ENCODE measurements at places on chromosomes 7 and 10.

DNA sequence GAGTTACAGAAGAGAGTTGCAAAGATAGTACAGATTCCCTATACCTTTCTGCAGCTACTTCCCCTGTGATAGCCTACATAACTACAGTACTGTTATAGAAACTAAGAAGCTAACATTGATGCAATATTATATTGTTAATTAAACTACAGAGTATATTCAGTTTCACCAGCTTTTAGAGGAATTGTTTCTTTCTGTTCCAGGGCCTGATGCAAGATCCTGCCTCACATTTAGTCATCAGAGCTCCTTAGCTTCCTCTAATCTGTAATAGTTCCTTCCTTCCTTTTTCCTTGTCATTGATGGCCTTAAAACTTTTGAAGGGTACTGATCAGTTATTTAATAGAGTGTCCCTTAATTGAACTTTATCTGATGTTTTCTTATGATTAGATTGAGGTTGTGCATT is 56.8 kb downstream of the SDHAF3 start:
- no peak for DNase-seq

DNA sequence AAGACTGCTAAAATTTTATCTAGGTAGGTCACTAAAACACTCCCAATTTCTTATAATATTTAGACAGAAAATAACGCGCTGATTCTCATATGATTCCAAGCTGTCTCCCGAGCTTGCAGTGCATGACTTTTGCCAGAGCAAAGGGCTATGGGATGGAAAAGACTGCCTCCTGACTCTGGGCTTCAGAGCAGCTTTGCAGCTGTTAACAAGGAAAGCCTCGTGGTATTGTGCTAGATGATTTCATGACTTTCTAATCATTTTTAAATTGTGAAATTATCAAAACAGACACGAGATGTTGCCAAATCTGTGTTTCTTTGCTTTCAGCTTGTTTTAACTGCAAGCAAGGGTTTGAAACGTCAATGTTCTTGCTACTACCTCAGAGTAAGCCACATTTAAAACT is 238.3 kb downstream of the AGMO start:
- DNase-seq: no peak

GRCh38 chr7:126723966-126724544 is 528.7 kb downstream of the GRM8 start:
- no peak for DNase-seq

GRCh38 chr10:5788969-5789368 is 24.3 kb downstream of the GDI2 start:
- DNase-seq: no peak

- no peak for DNase-seq
Observed at GRCh38 chr7:42877862-42878261, 34.0 kb downstream of the C7orf25 start.

GRCh38 chr7:99831595-99831994 is 3.8 kb downstream of the CYP3A43 start:
- no peak for DNase-seq

- DNase-seq: no peak
Observed at GRCh38 chr10:84818961-84819360, 490.6 kb downstream of the CCSER2 start.

DNA sequence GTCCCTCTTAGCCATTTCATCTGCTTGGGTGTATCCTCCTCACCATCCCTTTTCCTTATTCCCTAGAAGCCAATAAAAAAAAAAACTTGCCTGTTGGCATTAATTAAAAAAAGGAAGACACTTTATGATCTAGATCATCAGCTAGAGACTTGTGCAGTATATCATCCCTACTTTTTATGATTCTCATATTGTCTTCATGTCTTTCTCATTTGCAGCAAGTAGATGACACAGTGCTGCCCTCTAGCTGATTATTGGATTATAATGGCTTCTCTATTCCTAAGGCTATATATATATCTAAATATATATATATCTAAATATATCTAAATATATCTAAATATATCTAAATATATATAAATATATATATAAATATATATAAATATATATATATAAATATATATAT is 272.4 kb upstream of the LRGUK start:
- DNase-seq: no peak

DNA sequence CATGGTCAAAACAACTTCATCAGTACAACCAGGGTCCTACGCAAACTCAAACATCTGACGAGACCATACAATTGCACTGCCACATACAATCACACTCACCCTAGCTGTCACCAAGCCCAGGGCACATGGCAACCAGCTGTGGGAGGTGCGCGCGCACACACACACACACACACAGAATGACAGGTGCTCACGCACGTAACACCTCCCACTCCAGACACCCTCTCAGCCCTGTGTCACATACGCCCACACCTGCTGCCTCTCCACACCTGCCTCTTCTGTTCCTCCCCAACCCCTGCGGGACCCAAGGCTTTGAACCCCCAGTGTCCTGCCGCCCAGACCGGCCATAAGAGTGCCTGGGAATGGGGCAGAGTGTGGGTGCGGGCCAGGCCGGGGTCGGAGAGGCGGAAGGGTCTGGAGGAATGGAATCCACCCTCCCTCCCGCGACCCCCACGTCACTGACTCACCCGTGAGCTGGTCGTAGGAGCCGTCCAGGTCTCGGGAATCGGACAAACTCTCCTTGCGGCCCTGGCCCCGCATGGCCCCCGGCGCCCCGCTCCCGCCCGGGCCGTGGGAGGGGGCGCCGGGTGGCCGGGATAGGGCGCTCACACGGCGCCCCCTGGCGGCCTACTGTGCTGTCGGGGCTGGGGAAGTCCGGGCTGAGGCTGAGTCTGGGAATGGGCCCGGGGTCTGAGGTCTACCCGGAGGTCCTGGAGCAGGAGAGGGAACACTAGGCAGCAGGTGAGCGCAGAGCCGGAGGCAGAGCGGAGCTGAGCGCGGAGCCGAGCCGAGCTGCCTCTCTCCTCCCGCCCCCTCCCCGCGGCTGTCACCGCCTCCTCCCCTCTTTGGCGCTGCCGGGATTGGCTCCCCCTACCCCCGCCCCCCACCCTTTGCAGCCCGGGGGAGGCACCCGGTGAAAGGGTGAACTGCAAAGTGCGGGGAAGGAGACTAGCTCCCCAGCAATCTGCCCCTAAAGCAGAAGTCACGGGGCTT is at the start of gene KCNIP2:
KCNIP2 (minus strand) TSS at position 769 of the 990 bp plus-strand sequence; CDS start at position 537, 232 bp downstream.
- DNase-seq: peak; percentile 42

DNA sequence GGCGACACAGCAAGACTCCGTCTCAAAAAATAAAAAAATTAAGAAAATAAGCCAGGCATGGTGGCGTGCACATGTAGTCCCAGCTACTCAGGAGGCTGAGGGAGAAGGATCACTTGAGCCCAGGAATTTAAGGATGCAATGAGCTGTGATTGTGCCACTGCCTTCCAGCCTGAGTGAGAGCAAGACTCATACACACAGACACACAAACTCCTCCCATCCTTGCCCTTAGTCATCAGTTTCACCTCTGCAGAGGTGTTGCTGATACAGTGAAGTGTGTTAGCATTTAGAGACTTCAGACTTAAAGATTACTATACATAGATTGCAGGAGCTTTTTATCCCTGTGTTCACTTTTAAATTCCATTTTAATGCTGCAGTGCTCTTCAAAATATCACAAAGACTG is 5.5 kb upstream of the H2AZ2 start:
- no peak for DNase-seq

DNA sequence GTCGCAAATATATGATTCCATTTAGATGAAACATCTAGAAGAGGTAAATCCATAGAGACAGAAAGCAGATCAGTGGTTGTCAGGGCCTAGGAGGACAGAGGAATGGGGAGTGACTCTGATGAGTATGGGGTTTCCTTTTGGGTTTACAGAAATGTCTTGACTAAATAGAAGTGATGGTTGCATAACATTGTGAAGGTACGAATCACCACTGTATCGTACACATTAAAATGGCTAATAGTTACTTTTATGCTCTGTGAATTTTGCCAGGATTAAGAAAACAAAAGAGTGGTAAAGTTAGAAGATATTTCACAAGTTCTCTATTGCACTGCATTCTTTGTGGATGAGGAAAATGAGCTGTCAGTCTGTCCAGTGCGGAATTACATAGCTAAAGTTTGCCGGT is 407.4 kb downstream of the KCNMA1 start:
- DNase-seq: no peak

DNA sequence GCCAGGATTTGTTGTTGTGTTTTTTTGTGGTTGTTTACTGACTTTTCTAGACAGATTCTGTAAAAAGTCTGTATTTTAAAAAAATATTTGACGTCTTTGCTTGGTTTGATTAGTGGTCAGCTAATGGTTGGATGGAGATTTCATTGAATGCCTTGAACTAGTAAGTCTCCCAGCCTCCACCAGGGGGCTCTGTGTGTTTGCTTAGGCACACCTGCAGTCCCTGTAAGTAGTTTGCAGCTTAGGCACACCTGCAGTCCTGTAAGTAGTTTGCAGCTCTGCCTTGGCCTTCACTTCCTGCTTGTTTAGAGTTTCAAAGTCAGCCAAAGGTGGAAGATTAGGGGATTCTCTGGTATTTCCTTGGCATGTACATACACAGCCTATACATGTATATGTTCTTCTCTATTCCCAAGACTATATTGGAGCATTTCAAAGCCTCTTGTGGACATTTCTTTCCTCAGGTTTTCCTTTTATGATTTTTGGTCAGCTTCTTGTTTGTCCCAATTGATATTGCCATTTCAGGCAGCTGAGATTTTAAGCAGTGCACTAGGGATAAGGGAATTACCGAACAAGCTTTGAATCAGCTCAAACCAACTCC is 101.6 kb downstream of the CCSER2 start:
- no peak for DNase-seq

DNA sequence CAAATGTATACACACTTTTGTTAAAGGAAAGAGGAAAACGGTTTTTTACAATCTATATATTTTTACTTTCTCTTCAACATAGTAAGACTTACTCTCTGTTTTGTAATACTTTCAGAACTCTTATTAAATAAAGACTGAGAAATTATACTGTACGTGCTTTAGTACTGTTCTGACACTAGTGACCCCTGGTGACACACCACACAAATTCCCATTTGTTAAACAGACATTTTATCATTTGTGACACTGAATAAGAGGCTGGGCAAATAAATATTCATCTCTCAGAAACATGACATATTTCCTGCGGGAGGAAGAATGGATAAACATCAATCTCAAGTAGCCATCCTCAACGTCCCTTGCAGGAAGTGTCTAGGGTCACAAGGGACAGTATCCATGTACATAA is 68.9 kb upstream of the ZNF33B start:
- no peak for DNase-seq

- no peak for DNase-seq
Observed at GRCh38 chr10:38003026-38003425, 7.4 kb upstream of the ZNF33A start.

- no peak for DNase-seq
Observed at GRCh38 chr7:43137811-43138210, 25.4 kb downstream of the HECW1 start.

DNA sequence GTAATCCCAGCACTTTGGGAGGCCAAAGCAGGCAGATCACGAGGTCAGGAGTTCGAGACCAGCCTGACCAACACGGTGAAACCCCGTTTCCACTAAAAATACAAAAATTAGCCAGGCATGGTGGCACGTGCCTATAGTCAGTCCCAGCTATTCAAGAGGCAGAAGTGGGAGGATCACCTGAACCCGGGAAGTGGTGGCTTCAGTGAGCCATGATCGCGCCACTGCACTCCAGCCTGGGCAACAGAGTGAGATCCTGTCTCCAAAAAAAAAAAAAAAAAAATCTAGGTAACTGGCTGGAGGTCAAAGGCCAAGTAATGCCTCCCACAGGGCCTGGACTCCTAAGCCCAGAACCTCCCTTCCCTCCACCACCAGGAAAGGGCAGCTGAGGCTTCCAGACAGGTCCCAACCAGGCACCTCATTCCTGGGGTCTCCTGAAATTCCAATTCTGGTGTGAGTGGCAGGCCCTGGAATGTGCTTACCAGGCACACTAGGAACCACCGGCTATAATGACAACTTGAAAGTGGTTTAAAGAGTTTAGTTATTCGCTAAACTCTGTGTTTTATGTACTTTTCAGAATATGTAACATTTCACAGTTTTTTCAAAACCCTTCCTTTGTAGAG is 86.9 kb upstream of the TNRC18 start:
- DNase-seq: no peak

DNA sequence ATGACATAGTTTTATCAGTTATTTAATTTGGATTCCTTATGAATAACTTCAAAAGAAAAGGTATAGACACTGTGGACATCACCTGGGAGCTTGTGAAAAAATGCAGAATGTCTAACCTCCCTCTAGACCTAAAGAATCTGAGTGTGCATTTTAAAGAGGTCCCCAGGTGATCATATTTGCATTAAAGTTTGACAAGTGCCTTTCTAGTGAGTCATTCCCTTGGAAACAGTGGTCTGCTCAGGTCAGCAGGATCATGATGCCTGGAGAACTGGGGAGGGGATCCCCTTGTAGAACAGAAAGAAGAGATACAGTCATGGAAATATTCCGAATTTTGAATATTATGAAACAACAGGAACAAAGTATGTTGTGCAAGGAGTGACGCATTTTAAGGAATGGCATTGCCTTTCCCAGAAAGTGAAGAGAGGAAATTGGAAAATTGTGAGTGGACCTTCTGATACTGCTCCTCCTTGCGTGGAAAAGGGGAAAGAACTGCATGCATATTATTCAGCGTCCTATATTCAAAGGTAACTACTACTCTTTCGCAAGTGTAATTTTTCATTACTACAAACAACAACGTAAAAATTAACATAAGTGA is 4.6 kb downstream of the STEAP2 start:
- DNase-seq: no peak

- DNase-seq: no peak
Observed at GRCh38 chr7:81859433-81859832, 89.6 kb upstream of the HGF start.

DNA sequence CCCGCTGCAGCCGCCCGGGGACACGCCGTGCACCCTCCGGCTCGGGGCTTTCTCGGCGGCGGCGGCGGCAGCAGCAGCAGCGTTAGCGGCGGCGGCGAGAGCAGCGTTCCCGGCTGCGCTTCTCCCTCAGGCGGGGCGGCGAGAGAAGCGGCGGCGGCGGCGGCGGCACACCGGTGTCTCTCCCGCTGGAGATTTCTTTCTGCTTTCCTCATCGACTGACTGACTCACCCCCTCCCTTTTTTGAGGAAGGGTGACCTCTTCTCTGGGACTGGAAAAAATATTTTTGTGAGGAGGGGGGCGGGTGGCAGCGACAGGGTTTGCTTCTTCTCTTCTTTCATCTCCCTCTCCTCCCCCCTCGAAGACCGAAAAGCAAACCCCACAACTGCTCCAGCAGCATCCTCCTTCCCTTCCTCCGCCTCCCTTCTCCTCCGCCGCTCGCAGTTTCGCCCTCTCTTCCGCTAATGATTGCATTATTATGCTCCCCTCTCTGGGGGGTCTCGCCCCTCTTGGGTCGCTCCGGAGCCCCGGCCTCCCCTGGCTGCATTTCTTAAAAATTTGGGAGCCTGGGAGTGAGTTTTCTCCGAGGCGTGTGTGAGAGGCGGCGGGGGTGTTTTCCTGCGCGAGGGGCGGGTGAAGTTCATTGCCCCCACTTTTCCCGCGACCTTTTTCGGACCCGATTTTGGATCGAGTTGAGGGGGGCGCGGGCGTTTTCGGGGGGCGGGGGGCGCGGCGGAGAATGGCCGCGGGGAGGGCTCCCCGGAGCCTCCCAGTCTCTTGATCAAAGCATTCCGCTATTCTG is 411 bp downstream of the AUTS2 start:
- DNase-seq: no peak

GRCh38 chr10:77537720-77538373 is 99.8 kb downstream of the KCNMA1 start:
- peak; percentile 74 for DNase-seq
